Activated T-cell treated with anti-CD3 and anti-CD28 coated beads, Interleukin-2, amount 50 U/mL, for 72 hours (primary cell): ENCODE measurements at places on chromosomes 4 and X.

DNA sequence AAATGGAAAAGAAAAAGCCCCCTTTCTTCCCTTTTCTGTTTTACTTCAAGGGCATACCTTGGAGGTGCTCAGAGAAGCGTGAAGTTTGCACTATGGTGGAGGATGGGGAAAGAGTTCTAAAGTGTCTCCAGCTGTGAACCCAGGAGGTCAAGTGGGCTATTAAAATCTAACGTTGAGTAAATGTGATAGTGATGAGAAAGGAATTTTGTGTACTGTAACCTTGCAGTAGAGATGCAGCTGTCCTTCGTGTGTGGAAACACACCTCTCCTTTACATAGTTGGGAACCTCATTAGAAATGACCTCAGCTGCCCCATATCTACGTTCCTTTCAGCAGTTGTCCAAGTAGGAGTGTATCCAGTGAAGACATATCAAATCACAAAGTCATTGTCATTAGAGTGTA lies 26.5 kb downstream of the ADH5 start:
- DNase-seq: no peak

DNA sequence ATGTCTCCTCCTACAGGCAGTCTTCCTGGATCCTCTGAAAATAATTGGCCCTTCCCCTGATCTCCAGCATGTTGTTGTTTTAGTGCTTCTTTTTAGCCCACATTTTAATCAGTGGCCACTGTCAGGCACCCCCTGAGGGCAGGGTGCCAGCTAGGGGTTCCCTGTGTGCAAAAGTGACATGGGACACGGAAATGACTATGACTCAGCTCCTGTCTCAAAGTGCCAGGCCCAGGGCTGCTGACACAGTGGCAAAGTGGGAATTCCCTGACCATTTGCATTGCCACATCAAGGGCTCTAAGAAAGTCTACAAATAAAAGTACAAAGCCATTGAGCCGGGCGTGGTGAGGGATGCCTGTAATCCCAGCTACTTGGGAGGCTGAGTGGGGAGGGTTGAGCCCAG lies 24.8 kb downstream of the HMX1 start:
- no peak for DNase-seq

GRCh38 chr4:72432282-72432681 lies 136.7 kb downstream of the ADAMTS3 start:
- DNase-seq: no peak

DNA sequence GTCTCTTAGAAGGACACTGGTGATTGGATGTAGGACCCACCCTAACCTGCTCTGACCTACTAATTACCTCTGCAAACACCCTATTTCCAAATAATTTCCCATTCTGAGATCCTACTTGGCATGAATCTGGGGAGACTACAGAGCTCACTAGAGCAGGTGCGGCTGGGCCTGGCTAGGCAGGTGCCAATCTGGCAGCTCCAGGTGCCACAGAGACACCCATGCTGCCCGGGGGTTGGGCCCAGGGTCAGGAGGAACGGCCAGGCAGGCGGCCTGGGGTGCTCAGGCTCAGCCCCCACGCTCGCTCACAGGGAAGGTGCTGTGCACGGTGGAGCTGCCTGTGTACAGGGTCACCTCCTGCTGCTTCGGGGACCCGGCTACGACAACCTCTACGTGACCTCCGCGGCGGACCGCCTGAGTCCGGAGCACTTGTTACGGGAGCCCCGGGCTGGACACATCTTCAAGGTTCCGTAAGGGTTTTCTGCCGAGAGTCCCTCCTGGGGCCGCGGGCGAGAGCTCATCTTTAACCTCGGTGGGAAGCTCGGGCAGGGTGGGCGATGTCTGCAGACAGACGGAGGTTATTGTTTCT lies 26.5 kb upstream of the PLCXD1 start:
- DNase-seq: no peak

DNA sequence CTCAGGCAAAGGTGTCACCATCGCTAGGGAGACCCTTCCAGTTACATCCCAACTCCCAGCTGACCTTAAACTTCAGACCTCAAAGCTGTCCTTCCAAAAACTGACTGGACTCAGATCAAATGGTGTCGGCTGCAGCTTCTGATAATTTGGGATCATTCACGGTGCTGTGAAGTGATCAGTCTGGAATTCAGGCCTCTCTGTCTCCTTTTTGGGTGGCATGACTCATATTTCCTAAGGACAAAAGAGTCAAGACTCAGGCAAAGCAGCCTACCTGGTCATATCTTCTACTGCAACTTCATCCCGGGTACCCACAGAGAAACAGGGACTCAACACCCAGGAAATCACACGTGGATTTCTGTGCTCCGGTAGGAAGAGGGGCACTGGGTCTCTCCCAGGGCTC lies 87.6 kb downstream of the SORCS2 start:
- no peak for DNase-seq

GRCh38 chr4:82561786-82562563 lies at the start of gene TMEM150C:
TMEM150C (minus strand) TSS chr4:82561988; CDS start chr4:82504657, 57,331 bp downstream.
- DNase-seq: peak; percentile 3

- DNase-seq: peak; percentile 59
Observed at GRCh38 chr4:2787230-2788100, 5.4 kb upstream of the SH3BP2 start.

DNA sequence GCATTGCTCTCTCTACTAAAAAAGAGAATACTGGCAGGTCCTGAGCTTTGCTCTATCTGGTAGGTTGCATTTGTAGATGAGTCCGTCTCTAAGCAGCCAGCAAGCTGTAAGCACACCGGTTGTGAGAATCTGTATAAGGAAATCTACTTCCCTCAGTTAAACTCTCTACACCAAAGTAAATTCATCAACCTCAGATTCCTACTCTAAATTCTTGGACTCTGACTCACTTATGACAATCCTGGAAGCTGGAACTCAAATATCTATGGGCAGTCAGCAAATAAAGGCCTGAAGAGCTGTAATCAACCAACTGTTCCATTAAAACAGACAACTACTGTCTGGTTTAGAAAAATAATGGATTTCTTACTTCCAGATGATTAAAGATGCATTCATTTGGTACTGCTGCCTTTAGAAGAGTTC lies 37.9 kb downstream of the FAT1 start:
- DNase-seq: no peak

GRCh38 chr4:185546335-185546734 lies 11.0 kb upstream of the PDLIM3 start:
- no peak for DNase-seq

DNA sequence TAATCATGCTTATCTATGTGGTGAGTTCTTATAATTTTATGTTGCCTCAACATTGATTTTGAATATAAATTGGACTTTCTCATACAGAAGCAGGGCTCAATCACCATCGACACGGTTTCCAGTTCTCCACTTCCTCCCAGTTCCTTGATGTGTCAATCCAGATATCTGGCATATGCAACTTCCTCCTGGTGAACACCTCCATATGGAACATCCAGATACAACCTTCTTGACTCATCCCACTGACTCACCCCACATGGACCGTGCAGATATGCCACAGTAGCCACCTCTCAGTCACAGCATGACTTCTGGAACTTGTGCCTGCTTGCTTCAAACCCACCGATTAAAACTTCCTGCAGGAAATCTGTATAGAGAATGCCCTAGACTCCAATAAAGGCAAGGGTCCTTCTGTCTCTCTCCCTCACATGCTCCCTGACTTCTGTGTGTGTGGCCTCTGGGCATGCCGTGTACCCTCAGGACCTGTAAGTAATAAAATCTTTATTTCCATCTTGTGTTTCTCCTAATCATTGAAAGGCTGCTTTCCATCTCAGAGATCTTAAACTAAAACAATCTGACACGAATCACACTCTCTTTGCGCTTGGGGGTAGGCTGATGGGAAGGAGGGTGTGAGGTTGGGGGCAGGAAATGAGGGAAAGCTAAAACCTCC lies 67.0 kb downstream of the HTRA3 start:
- no peak for DNase-seq

DNA sequence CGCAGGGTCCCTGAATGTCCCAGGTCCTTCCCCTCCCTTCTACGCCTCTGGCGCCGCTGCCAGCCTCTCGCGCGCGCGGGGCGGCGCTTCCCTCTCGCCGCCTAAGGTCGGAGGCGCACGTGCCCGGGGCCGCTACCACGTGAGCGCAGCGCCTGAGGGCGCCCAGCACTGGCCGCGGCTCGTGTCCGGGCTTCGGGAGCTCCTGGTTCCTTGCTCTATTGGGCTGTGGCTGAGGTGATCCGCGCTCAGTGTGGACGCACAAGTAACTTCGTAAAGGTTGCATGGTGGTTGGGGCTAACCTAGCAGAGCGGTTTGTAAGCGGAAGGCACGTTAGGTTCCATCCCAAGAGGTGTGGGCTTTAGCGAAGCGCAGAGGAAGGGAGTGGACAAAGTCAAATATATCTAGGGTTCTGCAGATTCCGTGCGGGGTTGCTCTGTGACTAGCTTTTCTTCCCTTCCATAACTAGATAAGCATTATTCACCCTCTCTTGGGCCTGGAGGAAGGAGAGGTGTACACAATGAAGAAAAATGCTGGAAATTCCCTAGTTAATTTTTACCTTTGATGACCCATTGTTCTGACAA lies 1.8 kb downstream of the TLL1 start:
- DNase-seq: no peak

DNA sequence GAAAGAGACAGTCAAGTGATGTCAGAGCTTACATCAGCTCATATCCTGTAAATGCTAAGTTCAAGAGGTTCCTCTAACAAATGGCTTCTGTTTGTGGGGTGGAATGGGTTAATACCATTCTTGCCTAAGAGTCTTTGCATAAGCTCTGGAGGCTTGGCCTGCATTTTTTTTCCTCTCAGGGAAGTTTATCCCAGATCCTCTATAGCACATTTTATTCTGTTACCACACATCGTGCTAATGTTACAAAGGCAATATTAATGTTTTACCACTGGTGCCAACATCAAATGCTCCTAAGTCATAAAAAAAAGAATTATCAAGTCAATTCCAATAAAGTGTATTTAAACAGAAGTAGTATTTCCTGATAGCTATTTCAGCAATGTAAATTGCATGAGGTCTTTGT lies 2.9 kb upstream of the ADH6 start:
- DNase-seq: no peak
